ENCODE measurements at places on chromosomes 11 and 22. TPM values are rescaled to one million over a fixed set of nuclear protein-coding genes. Genes with fewer than 3 reads are reported as not detected.

TUBA8 gene
- total RNA-seq, result 1.4 TPM

JAML gene
- not detected for total RNA-seq

RAC2 gene
- total RNA-seq, result not detected

- DNase-seq, result no peak
These were observed 599.1 kb upstream of the FAT3 start for GRCh38 chr11:91625495-91625894.

- DNase-seq, result no peak
These were observed 37.7 kb upstream of the ADORA2A start for GRCh38 chr22:24389680-24390079.

GRCh38 chr11:2899080-2899783 is 13.7 kb upstream of the CDKN1C start:
- DNase-seq, result no peak

DNA sequence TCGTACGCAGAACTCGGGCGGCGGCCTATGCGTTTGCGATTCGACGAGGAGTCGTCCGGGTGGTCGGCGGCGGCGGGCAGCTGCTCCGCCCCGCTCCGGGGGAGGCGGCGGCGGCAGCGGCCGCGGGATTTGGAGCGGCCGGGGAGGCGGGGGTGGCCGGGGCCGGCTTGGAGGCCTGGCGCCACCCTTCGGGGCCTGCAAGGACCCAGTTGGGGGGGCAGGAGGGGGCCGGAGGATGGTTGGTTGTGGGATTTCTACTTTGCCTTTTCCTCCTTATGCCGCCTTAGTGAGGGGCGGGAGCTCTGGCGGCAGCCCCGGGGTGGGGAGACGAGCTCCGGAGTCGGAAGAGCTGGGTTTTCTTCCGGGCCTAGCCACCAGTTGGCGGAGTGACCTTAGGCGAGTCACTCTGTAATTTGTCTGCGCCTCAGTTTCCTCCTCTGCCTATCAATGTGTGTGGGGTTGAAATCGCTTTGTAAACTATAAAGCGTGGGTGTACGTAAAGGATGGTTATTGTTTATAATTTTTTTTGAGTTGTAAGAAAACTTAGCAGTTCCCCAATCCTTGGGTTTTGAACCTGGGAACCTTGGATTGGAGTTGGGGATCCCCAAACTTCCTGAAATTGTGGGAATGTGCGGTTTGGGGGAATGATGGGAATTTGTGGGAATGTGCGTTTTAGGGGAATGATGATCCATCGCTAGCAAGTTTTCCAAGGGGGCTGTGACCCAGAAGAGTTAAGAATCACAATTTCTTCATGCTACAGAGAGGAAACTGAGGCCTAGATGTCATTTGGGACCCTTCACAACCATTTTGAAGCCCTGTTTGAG is 679 bp downstream of the TUG1 start:
- DNase-seq, result no peak

DNA sequence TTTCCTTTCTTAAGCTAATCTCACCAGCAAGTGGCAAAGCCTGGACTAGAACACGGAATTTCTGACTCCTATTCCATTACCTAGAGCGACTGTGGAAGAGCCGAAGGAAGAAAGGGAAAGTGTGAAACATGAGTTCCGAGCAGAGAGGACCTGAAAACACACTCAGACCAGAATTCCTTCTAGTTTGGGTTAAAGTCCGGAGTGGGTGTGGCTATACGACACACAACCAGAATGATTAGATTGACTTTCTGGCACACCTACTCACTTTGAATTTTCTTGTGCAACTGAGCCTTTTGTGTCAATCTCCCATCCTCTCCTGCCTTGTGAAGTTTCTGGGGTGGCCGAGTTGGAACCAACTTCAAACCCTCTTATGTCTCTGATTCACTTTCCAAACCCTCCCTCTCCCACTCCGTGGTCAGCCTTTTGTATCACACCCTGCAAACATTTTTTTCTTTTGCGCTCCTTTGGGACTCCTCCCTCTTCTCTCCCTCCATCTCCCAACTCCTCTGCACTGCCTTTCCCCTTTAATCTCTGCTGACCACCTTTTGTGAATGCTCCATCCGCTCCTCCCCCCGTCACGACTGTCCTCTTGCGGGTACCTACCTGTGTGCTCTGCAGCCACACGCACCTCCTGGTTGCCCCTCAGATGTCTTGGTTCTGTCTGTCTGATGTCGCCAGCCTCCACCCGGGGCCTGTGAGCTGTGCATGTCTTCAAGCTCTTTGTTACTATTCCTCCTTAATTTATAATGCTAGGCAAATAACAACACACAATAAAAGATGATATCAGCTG is 86.3 kb upstream of the BLID start:
- no peak for DNase-seq

DNA sequence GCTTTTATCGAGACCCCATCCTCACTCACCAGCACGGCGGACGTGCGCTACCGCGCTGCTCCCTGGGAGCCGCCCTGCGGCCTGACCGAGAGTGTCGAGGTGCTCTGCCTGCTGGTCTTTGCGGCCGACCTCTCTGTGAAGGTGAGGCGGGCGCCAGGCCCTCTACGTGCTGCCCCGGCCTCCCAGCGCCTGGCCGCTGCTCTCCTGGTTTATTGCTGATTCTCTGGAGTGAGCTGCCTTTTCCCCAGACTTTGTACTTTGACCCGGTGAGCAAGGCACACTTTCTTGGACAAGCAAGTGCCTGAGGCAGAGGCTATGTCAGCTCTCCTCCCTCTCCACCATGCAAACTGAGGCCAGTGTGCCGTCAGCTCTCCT is 6.5 kb downstream of the TPCN2 start:
- DNase-seq, result no peak

- no peak for DNase-seq
These were observed 56.2 kb downstream of the NFAM1 start for GRCh38 chr22:42375982-42376381.
